ENCODE measurements at places on chromosomes 4 and X. TPM values are rescaled to one million over a fixed set of nuclear protein-coding genes. Genes with fewer than 3 reads are reported as not detected.

SFRP2 gene
- 203 TPM for total RNA-seq

IL9R gene
- not detected for total RNA-seq

TMSB15C gene
- 18.7 TPM for total RNA-seq

PAGE5 gene
- not detected for total RNA-seq

SRPK3 gene
- 0.30 TPM for total RNA-seq

HTRA3 gene
- 3.4 TPM for total RNA-seq

DNA sequence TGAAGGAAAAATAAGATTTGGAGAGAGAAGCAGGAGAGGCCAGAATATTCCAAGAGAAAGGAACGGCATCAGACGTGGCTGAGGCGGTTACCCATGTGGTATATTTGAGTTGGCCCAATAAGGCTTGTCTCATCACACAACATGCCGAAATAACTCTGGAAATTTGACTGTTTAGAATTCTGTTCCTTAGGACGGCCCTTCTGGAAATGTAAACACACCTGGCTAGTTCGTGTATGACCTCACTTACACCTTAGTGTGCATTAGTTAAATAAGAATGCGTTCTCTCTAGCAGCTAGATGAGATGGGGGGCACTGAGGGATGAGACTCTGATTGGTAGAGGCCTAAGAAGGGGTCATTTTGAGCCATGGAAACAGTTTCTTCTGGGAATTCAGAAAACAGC lies 33.2 kb upstream of the PLAC1 start:
- no peak for DNase-seq

DNA sequence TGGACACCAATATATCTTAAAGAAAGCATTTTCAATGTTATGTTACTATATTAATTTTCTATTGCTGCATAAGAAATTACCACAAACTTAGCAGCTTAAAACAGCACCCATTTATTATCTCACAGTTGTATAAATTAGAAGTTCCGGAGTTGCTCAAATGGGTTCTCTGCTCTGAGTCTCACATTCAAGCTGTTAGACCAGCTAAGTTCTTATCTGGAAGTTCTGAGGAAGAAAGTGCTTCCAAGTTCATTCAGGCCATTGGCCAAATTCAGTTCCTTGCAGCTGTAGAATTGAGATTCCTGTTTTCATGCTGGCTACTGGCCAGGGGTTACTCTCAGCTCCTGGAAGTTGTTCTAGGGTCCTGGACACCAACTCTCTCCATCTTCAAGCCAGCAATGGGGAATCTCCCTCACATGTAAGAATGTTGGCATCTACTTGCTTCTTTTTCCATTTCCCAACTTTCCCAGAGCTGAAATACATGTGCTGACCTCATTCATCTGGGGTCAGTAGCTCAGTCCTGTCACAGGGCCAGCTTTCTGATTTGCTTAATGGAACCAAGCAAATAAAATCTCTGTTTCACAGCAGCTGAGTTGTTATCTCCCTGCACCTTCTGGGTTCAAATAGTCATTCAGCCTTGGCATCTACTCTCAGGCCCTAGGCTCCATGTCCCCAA lies 99.6 kb upstream of the INTU start:
- DNase-seq: no peak

- no peak for DNase-seq
Measured at GRCh38 chr4:24915121-24915922, 2.5 kb upstream of the CCDC149 start.

GRCh38 chr4:23202712-23203247 lies 510.0 kb downstream of the GBA3 start:
- no peak for DNase-seq

DNA sequence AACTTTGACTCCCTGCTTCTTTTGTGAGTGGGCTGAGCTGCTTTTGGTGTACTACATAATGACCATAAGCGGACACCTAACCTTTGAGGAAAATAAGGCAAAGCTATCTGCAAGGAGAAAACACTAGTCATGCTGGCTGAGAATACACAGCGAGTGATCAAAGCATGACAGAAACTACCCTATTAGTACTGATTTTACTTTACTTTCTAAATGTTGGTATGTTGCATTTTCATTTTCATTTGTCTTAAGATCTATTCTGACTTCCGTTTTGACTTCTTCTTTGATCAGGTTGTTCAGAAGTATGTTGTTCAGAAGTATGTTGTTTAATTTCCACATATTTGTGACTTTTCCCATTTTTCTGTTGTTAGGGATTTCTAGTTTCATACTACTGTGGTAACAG lies 361.1 kb downstream of the TRAM1L1 start:
- no peak for DNase-seq

- DNase-seq: no peak
Measured at GRCh38 chr4:122901247-122902010, 21.0 kb downstream of the NUDT6 start.

GRCh38 chr4:7032596-7032995 lies 10.6 kb upstream of the TADA2B start:
- DNase-seq: no peak

- DNase-seq: no peak
Measured at GRCh38 chrX:152810403-152810802, 20.2 kb downstream of the CETN2 start.

GRCh38 chr4:2303121-2303685 lies 41.3 kb upstream of the MXD4 start:
- no peak for DNase-seq

DNA sequence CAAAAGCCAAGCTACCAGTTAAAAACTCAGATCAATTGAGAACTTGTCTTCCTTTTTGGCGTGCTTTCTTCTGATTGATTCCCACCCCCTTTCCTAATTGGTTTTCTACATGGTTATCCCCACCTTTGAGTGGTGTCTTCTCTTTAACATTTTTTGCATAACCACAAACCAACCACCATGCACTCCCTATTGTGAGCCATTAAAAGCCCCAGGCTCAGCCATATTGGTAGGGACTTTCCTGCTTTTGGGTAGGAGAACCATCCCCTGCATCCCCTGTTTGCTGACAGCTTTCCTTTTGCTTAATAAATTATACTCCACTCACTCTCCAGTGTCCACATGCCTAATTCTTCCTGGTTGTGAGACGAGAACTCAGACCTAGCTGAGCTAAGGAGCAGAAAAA lies 1651.4 kb upstream of the IGFBP7 start:
- DNase-seq: no peak

GRCh38 chrX:108217876-108218275 lies 126.3 kb downstream of the ATG4A start:
- DNase-seq: no peak

- no peak for DNase-seq
Measured at GRCh38 chr4:2866891-2867290, 23.2 kb downstream of the ADD1 start.

DNA sequence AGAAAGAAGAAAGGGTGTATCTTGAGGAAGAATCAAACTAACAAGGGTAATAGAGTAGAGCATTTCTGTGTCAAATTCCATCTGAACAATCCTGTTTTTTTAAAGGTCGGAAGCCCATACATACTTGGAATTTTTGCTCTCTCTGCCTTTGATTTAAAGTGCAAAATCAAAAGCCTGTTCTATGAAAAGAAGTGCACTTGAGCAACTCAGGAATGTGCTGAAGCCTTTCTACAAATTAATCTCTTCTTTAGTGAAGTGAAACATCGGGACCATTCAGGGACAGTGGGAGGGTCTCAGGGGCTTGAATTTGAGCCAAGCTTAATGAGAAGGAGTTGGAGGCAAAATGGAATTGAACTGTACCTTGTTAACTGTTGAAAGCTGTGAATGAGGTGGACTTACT lies 1008.5 kb upstream of the LCORL start:
- DNase-seq: no peak

DNA sequence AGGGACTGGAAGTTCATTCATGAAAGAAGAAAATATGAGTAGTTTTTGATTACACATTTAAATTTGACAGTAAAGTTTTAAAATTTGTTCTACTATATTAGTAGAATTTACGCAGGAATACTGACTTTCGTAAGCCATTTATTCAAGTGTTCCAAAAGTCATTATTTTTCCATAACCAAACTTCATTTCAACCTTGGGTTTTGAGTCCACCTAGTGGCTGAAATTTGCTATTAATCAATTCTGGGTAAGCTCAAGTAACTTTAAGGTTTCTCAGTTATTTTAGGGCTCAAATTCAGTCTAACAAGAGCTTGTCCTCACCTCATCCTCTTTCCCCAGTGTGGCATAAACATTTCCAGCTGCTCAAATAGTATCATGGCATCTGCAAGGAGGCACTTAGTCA lies 175.4 kb downstream of the SH3BGRL start:
- DNase-seq: no peak

DNA sequence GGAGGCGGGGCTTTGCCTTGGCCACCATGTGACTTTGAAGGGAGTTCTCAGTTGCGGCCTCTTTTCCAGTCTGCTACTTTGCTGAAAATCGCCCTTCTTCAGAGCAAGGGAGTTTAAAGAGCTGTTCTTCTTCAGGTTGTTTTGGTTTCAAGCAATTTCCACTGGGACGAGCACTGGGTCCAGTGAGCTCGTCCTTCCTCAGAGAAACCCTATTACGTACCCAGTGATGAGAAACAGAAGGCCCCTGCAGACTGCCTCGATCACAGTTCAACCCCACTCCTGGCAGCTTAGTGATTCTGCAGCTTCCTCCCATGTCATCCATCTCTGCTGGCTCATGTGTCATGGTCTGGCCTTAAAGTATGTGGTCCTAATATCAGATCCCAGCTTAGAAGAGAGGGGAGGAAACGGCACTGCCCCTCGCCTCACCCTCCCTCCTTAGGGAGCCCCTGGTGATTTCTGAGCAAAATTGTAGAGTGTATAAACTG lies 7.8 kb upstream of the FAM149A start:
- DNase-seq: no peak

All from neural crest cell (in vitro differentiated cells).